ENCODE measurements at places on chromosomes 13 and 19.

DNA sequence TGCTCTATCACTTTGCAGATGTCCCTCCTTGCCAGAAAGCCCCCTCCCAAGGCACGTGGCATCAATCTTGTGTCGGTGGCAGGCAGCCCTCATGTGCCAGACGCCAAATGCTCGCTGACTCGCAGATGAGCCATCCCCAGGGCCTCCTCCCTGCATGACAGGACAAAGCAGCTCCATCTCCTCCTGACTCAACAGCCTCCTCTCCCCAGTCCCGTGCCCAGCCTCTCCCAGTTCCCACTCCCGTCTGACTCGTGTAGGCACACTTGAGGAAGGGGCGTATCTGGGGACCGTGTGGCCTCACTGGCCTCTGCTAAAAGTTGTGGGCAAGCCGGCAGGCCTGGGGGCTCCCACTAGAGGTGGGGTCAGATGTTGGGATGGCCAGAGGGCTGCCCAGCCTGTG, 133.6 kb downstream of the STK24 start:
- DNase-seq, result no peak

GRCh38 chr13:58906329-58907007, 1257.3 kb downstream of the DIAPH3 start:
- no peak for DNase-seq

- no peak for DNase-seq
These were observed 1.2 kb downstream of the EPS15L1 start for GRCh38 chr19:16470541-16470910.

GRCh38 chr19:49593233-49594113, 2.5 kb downstream of the PRR12 start:
- DNase-seq, result peak; percentile 83

- no peak for DNase-seq
These were observed 7.1 kb downstream of the RFX2 start for GRCh38 chr19:6103217-6103644.

- peak; percentile 44 for DNase-seq
These were observed 750 bp upstream of the GPR108 start for GRCh38 chr19:6737873-6738786.

Data from stimulated activated CD4-positive, alpha-beta T cell treated with anti-CD3 and anti-CD28 coated beads, Interleukin-15, amount 100 ng/mL, for 1 hour (primary cell).